ENCODE measurements at places on chromosomes 6 and 20.
A peak's percentile ranks its signal among the peaks of the same experiment; 100 is the strongest.

- DNase-seq: no peak
Measured at GRCh38 chr6:122459240-122459639, 12.4 kb downstream of the SERINC1 start.

GRCh38 chr6:163701762-163702161, 287.2 kb downstream of the QKI start:
- DNase-seq: no peak

DNA sequence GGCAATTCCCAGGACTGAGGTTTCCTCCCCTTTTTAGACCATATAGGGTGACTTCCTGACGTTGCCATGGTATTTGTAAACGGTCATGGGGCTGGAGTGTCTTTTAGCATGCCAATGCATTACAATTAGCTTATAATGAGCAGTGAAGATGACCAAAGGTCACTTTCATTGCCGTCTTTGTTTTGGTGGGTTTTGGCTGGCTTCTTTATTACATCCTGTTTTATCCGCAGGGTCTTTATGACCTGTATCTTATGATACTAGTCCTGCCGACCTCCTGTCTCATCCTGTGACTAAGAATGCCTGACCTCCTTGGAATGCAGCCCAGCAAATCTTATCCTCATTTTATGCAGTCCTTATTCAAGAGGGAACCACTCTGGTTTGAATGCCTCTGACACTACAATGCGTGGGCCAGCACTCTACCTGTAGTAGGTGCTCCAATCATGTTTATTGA, 190.1 kb downstream of the KCNQ5 start:
- DNase-seq: peak; percentile 58

GRCh38 chr6:11970114-11970513, 42.0 kb upstream of the HIVEP1 start:
- no peak for DNase-seq

GRCh38 chr20:10986586-10986985, 312.8 kb upstream of the JAG1 start:
- DNase-seq: peak; percentile 61

All from fibroblast of skin of right quadriceps (primary cell).